ENCODE measurements at places on chromosomes 1 and 21.
A peak's percentile ranks its signal among the peaks of the same experiment; 100 is the strongest.

GRCh38 chr21:44478124-44478800 is 23.0 kb downstream of the LRRC3 start:
- no peak for DNase-seq

DNA sequence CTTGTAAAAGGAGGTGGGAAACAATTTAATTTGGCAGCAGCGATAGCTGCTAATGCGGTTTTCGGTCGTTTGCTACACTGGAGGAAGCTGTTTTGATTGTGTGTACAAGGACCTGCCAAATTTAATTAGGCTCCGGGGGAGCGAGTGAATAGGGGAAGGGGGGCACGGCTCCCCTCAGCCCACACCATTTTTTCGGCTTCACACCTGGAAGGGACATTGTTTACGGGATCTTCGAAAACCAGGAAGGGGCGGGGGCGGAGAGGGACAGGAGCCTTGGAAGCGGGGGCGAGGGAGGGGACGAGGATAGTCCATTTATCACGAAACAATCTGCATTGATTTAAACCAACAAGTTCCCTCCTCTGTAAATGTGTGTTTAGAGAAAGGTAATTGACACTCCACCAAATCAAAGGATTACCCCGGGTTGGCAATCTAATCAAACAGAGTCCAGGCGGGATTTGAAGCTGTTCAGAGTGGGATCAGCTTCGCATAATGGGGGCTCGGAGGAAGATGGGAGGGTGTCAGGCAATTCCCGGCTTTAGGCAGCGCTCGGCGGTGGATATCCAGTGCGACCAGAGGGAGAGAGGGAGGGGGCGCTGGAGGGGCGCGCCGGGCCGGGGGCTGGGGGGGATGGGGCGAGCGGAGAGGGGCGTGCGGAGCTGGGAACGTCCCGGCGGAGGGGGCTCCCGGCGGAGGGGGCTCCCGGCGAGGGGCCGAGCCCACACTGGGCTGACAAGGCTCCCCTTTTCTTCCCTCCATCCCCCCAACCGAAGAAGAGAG is 9.8 kb downstream of the PAX7 start:
- no peak for DNase-seq

DNA sequence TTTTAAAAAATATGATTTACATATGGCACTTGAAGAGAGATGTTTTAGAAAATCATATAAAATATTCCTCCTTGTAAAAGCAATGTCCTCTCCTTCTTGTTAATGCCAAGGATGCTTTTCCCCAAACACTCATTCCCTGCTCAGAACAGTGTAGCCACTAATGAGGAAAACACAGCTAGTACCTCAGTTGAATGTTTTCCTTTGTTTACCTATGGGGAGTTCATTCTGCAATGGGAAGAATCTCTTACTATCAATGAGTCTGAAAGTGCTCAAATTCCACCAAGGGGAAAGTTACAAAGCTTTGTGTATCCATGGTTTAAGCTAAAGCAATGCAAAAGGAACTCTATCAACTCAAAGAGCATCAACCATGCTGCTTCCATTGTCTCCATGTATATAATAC is 221.9 kb upstream of the ADGRL2 start:
- no peak for DNase-seq

DNA sequence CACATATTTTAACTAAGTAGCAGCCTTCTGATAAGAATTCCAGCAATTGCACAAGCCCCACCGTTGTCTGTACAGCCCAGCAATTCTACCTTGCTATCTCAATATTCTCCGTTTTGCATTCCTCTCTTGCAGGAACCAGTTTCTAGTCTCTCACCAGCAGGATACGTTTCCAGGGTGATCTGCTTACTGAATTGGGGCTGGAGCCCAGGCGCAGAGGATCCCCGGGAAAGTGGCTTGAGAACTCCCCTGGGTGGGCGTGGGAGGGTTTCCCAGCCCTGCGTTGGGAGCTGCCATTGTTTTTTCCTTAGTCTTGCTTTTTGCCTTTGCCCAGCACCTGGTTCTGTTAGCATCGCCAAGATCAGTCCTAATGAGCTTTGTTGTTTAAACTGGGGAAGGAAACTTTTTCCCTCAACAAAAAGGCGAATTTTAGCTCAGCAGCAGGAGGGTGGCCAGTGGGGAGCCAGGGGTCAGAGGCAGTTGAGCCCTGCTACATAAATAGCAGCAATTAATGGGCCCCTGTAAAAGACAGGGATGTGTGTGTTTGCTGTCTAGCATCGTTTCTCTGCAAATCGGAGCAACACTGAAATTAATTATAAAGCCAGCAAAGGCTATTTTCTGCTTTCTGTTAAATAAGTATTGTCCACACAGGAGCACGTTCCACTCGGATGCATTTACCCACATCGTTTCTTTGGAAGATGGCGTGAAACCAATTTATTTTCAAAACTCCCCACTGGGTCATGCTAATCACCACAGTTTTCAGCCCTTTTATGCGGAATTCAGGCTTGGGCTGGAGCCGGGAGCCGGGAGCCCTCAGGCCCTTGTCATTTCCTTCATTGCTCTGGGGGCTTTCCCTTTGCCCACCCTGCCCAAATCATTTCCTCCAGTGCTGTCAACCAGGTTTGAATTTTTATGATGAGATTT is 36.6 kb downstream of the HUNK start:
- DNase-seq, result no peak

DNA sequence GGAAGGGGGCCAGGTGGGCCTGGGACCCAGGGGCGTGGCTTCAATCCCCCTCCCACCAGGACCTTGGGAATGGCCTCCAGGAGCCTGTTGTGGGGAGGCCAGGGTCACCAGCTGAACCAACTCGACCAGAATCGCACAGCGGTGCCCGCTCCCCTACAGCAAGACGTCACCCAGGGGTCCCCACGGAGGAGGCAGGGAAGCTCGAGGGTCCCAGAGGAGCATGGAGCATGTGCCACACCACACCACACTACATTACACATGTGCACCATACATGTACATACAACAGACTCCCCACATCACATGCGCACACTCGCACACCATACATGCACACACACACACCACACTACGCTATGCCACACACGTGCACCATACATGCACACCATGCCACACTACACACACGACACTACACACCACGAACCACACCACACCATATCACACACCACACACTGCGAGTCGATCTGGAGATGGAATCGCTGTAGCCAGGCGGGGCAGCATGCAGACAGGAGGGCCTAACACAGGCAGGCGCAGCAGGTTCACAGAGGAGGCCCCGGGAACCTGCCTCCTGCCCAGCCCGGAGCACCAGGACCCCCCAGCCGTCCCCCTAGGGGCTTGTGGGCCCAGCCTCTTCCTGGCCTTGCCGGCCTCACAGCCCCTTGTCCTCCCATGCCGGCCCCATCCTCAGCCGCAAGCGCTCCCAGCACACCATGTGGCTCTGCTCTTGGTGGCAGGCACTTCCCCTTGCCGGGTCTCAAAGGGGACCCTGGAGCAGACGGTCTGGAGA is 596 bp downstream of the ITGB2 start:
- no peak for DNase-seq

- peak; percentile 86 for DNase-seq
These were observed 24.5 kb downstream of the CLIC6 start for GRCh38 chr21:34693192-34693810.

GRCh38 chr21:16563795-16564194 is 834.0 kb downstream of the USP25 start:
- DNase-seq, result peak; percentile 35

- no peak for DNase-seq
These were observed 12.1 kb upstream of the PTTG1IP start for GRCh38 chr21:44885615-44886014.

GRCh38 chr1:231919239-231919885 is 292.8 kb downstream of the DISC1 start:
- DNase-seq, result peak; percentile 42

DNA sequence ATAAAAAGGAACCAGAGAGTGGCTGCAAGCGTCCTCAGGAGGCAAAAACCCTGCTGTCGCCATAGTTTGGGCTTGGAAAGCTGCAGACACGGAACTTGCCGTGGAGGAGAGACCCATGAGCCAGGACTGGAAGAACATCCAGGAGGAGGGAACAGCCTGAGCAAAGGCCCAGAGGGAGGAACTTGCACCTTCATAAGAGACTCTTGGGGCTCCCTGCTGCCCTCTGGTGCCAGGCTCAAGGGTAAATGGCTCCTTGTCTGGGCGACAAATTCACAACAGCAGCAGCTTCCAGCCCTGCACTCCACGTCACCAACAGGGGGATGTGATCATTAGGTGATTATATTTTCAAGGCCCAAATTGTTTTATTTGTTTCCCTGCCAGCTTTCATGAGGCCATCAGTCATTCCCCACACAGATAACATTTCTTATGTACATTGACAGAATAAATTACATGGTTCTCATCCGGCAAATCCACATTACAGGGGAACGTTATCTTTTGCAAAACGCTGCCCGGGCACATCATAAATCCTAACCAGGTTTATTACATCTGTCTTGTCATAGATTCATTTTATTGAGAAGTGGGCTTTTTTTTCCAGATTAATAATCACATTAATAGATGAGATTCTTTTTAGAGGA is 143.0 kb upstream of the GRIK3 start:
- DNase-seq, result no peak

DNA sequence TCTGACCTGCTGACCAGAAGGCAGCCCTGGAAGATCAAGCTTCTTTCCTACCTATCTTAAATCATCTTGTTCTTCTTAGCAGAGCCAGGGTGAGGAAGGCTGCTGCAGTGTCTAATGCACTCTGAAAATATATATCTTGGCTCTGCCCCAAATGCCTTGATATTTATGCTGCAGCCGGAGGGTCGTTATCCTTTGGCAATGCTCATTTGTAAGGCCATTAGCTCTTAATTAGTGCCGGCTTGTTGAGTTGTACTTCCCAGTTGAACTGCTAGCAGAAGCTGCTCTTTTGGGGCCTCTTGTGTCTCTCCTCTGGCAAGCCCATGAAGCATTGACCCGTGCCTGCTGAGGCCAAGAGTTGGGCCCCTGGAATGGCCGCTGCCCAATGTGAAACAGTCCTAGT is 4.2 kb upstream of the GNL2 start:
- no peak for DNase-seq

DNA sequence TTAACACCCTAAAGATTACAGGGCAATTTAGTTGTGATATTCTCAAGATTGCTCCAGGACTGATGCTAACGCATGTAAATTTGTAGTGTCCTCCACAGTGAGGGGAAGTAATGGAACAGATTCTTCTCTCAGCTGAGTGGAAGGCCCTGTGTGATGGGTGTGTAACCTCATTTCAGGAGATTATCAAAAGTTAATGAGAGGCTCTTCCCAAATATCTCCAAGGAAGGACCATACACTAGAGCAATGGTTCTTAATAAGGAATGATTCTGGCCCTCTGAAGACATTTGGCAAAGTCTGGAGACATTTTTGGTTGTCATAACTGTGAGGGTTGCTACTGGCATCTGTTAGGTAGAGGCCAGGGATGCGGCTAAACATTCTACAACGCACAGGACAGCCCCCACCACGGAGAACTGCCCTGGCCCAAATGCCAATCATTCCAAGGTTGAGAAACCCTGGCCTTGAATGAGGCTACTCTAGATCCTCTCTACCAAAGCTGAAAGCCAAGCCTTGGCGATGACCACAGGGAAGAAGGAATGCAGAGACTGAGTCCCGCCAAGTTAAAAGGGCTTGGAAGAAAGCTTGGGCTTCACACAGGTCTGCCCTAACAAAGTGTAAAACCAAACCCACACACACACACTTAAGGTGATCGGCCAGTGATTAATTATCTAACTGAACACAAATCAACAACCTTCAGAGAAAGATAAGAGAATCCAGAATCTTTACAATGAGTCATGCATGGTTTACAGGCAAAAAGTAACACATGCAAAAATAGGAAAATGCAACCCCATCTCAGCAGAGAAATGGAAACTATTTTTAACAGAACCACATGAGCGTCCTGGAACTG is 135.8 kb downstream of the SYF2 start:
- peak; percentile 45 for DNase-seq

- DNase-seq, result peak; percentile 95
These were observed 6.0 kb downstream of the S100B start for GRCh38 chr21:46598581-46599572.

DNA sequence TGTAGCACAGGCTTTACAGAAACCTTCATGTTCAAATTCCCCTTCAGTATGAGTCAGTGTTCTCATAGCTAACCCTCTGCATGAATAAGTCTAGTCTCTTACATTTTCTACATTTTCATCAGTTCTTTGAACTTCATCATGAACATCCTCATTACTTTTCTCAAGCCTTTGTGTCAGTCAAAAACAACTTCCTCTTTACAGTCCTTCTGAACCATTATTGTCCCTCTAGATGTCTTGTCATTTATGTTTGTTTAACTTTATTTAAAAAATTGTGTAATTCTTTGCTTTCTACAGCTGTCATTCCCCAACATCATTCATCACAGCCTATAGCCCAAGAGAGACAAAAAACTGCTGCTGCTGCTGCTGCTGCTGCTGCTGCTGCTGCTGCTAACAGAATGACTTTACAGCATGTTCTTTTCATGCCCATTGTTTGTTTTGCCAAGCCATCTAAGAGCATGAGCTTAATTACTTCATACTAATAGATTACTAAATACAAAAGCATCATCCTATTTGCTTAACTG is 133.1 kb downstream of the LRRC40 start:
- peak; percentile 56 for DNase-seq

GRCh38 chr1:12542138-12542465 is 75.9 kb downstream of the DHRS3 start:
- no peak for DNase-seq

DNA sequence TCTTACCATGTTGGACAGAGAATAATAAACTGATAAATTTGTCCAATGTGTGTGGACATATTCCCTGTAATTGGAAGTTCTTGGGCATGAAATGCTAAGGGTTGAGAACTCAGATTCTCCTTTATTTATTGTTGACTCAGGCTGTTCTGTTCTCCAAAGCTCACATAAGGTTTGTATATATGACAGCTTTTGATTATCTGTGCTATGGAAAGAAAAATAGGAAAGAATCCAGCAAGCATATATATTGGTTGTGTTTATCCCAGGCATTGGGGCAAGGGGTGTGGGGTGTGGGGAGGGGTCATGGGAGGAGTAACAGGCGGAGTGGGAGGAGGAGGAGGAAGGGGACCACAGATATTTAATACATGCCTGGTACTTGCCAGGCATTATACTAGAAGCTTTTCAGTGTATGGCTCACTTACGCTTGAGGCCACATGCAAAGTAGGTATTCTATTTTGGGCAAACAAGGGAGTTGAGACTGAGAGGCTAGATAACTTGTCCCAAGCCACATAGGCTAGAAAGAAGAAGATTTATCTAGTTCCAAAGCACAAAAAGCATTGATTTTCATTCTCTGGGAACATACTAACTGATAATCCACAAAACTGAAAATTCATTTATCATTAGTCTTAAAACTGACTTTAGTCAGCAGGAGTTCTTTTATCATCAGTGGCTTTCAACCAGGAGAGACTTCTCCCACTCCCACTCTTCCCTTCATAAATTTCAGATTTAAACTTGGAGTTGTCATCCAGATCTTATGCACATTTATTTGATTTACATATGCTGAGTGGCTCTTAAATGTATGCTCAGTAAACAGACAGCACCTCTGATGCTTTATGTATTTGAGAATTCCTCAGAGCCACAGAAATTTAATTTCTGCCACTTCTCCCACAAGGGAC is 27.2 kb downstream of the NGF start:
- DNase-seq, result no peak

Data from fibroblast of the aortic adventitia (primary cell).